ENCODE measurements at places on chromosomes 4 and X.

- DNase-seq = no peak
These were observed 9.9 kb downstream of the CFAP99 start for GRCh38 chr4:2428496-2429213.

DNA sequence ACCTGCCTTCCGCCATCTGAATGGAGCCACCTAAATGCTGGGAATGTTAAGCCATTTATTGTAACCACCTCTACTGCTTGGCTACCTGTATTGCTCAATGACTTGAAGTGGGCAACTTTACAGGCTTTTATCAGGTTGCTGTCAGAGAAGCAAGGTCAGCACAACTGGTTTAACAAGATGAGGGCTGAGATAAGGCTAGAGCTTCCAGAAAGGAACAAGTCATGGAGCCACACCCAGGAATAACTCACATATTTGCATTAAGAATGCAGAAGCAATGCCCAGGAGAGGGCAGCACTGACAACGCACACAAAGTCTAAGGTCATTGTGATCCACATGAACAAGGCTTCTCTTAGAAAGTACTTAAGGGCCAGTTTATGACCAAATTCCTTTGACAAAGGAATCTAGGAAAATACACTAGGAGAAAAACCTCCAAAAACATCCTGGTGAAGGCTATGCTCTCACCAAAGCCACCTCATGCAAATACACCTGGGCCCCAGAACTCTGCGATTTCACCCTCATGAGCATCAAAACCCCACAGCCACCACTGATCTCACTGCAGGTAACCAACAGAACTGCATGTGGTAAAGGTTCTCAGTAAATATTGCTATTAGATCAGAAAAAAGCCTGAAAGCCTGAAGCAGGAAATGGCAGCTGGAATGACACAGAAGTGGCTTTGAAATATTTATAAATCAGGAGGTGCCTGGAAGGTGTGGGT is 15.0 kb upstream of the STS start:
- DNase-seq = peak; percentile 16

GRCh38 chrX:11334165-11334564 is 41.0 kb downstream of the AMELX start:
- no peak for DNase-seq

DNA sequence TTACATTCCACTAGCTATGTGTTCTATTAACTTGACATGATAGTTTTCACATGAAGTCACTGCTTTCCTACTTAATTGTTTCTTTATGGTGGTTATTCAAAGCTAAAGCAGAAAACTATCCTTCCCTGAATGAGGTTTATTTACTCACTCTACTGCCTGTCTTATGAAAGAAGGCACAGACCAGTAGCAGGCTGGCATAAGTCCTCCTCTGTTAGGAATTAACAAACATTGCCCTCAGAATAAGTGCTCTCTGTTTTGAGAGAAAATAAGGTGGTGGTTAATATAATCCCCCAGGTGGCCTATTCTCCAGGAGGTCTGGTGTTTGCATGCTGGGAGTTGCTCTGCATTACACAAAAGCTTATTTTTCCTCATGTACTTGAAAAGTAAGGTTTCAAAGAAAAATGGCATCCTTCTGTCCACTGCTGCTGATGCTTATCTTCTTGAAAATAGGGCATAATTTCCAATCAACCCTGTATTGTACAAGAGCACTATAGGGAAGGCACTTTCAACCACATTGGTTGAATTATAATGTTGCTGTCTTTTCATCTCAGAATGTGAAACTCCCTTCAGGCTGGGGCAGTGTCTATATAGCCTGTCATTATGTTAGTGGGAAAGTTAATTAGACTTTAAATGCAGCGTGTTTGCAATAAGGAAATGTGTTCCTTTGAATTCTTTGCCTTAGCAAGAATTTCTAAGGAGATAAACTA is 119.7 kb upstream of the TBC1D9 start:
- no peak for DNase-seq

DNA sequence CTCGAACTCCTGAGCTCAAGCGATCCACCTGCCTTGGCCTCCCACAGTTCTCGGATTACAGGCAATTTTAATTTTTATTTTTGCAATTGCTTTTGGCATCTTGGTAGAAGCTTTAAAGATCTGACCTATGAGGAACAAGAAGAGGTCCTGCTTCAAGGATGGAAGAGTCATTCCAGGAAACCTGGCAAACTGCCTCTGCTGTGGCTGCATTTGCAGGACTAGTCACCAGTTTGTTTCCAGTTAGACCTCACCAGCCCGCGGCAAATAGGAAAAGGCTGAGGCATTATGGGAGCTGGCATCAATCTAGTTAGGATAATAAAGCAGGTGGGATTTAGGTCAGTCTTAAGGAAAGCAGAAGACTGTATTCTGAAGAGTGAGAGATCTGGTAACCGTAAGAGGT is 51.9 kb upstream of the LAS1L start:
- DNase-seq = no peak

GRCh38 chr4:22323691-22324090 is 192.2 kb downstream of the ADGRA3 start:
- DNase-seq = no peak

Measured in activated gamma-delta T cell treated with Interleukin-2 at 50 U/mL for 16 hours (primary cell).